Urinary bladder (tissue), 4 donors: ENCODE measurements at places on chromosomes 1 and 21. TPM values are rescaled to one million over a fixed set of nuclear protein-coding genes. Genes with fewer than 3 reads are reported as not detected.

The MYOC gene
- total RNA-seq = 1.4 TPM

The KIF26B gene
- 12.2 TPM for total RNA-seq

The VCAM1 gene
- 136 TPM for total RNA-seq

The CRP gene
- not detected for total RNA-seq

The SH2D2A gene
- total RNA-seq = not detected

The APOBEC4 gene
- total RNA-seq = not detected

The PRKAB2 gene
- total RNA-seq = 26.9 TPM

- no peak for DNase-seq
Measured at GRCh38 chr1:51423073-51423821, 92.9 kb upstream of the TTC39A start.

DNA sequence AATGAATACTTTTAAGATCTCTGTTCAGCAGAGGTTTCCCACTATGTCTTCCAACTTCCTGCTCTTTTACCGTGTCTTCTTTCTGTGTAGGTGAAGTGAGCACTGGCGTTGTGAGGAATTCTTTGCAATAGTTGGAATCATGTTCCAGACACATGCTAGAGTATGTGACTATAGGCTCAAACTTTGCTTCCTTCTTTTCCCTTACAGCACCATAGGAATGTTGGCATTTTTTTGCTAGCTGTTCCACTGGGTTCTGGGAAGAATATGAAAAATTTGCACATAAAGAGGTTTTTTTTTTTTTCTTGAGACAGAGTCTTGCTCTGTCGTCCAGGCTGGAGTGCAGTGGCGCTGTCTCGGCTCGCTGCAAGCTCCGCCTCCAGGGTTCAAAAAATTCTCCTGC is 15.7 kb upstream of the HUNK start:
- DNase-seq = no peak

DNA sequence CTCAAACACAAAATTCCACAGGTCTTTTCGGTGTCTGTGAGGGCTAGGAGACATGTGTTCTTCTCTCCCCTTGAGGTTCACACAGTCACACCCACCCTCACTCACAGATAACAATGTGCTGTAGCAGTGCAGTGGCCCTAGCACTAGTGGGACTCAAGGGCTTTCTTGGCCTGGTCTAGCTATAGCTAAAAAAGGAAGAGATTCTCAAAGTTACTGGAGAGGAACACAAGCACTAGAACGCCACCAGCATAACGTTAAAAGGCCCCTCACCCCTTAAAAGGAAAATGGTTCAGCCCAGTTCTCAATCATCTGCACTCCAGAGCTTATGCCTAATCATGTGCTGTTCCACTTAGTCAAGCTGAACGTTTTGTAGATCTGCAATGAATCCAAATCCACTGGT is 39.5 kb downstream of the RGS8 start:
- DNase-seq = no peak

DNA sequence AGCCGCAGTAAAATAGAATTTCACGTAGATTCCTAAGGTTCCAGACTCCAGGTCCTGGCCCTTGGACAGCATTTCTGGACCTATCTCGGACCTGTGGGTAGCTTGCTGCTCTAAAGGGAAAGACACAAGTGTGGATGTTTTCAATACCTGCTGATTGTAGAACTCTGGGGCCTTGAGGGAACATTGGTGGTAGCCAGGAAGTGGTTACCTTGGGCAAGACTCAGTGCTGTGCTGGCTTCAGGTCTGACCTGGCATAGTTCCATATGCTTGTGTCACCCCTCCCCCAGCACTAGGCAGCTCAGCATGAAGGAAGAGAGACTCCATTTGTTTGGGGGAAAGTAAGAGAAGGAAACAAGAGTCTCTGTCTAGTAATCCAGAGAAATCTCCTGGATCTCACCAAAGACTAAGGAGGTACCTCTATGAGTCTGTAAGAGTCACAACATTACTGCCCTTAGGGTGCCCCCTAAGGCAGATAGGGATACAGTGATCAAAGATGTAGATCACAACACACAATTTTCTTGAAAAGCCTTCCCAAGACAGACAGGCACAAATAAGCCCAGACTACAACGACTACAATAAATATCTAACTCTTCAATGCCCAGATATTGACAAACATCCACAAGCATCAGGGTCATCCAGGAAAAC is 398.8 kb downstream of the TGFB2 start:
- DNase-seq = no peak

GRCh38 chr1:229184066-229184465 is 86.8 kb upstream of the RAB4A start:
- DNase-seq = no peak

DNA sequence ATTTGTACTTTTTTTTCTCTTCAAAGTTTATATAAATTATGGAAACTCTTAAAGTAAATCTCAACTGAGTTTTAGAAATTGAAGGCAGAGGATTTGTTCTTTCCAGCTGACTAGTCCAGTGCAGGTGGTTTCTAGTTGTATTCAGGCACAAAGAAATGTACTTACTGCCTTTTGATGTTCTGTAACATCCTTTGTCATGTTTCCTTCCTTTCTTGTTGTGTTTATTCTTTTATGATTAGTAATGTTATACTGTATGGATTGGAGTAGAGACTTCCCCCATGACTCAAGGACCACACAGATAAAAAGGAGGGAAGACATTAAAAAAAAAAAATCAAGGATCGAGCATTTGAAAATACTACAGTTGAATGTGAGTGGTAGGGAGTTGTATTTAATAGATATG is 8.0 kb downstream of the HIPK1 start:
- no peak for DNase-seq

DNA sequence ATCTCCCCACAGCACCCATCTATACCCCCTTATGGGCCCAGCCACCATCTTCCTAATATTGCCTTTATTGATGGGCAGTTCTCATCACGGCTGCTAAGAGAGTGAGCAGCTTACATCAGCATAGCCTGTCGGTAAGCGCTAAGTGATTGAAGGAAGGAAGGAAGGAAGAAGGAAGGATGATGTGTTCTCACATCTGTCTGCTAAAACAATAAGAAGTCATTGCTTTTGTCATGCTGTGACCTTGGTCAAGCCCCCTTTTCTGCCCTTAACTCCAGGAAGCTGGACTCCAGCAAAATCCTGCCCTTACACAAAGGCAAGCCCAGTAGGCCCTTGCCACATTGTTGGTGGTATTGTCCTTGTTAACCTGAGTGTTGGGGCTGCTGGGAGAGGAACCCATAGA is 165.0 kb downstream of the ETS2 start:
- no peak for DNase-seq

- no peak for DNase-seq
Measured at GRCh38 chr1:165600793-165601192, 30.2 kb upstream of the MGST3 start.

- no peak for DNase-seq
Measured at GRCh38 chr1:184416946-184417345, 30.1 kb downstream of the C1orf21 start.

GRCh38 chr21:14114251-14114650 is 96.5 kb downstream of the LIPI start:
- no peak for DNase-seq

DNA sequence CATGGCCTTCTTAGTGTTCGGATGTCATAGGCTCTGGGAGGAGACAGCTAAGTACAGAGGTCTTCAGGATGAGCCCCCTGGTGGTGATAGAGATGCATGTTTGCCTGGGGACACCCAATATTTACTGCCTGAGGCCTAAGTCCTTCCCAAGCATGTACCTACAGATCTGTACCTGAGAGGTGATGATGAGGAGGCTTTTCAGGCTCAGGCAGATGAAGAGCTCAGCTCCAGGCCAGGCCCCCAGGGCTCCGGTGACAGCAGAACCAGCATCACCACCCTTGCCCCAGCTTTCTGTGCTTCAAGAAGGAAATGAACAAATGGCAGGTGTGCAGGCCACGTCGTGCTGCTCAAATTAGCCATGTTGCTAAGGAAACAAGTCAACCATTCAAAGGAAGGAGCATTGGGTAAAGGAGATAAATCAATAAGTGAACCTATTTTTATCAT is 21.1 kb downstream of the CACNA1E start:
- DNase-seq = no peak

GRCh38 chr1:106727171-106727570 is 329.3 kb upstream of the PRMT6 start:
- DNase-seq = no peak

- no peak for DNase-seq
Measured at GRCh38 chr1:27296773-27297291, 25.1 kb upstream of the TMEM222 start.

- no peak for DNase-seq
Measured at GRCh38 chr1:223547316-223548114, 118.0 kb downstream of the CAPN8 start.

DNA sequence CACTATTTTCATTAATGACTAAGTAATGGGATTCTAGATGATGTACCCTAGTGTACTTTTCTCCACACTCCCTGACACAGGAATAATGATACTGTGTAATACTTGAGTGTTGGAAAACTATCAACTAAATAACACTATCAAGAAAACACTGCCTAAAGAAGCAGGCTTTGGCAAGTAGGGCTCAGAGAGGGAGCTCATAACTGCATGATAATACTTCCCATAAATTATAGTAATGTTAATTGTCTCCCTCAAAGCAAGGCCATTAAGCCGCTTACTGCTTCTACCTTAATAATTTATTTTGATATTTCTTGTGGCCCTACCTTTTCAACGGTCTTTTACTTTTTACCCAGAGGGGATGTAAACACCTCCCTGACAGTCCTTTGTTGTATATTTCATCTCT is 69.0 kb downstream of the SAMSN1 start:
- no peak for DNase-seq

DNA sequence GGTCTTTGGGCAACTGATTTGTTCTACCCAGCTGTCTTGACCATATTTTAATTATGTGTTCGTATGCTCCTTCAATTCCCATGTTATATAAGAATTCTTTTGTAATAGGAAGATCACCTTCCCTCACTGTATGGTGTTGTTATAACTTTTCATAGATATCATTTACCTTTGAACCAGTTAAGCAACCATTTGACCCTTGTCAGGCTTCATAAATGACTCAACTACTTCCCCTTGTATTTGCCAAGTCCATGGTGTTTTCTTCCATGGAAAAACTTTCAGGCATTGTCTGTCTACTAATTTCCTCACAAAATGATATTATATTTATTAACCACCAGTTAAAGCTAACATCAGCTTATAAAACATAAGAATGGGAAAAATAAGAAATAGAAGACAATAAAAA is 5.1 kb downstream of the BPNT1 start:
- DNase-seq = no peak

GRCh38 chr1:33168556-33169289 is 13.1 kb downstream of the TRIM62 start:
- DNase-seq = no peak

- no peak for DNase-seq
Measured at GRCh38 chr1:36554323-36554628, 71.6 kb upstream of the CSF3R start.

- DNase-seq = no peak
Measured at GRCh38 chr1:29963946-29964345, 727.6 kb downstream of the PTPRU start.

- DNase-seq = no peak
Measured at GRCh38 chr1:14339288-14339687, 259.2 kb upstream of the KAZN start.

DNA sequence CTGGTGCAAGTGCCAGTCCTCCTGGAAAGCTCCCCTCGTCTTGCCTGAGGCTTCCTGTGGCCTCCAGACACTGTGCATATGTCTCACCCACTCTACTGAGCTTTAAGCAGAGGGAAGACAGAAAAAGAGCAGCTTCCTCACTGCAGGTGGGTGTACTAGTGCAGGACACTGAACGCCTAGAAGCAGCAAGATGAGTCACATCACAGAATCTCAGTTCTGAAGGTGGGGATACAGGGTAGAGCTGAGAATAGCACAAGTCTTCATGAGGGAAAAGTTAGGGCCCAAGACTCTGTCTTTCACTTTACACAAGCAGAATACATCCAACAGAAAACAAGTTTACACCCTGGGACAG is 37.4 kb downstream of the PCAT6 start:
- DNase-seq = no peak
